ENCODE measurements at places on chromosomes 1 and 21.
A peak's percentile ranks its signal among the peaks of the same experiment; 100 is the strongest.

DNA sequence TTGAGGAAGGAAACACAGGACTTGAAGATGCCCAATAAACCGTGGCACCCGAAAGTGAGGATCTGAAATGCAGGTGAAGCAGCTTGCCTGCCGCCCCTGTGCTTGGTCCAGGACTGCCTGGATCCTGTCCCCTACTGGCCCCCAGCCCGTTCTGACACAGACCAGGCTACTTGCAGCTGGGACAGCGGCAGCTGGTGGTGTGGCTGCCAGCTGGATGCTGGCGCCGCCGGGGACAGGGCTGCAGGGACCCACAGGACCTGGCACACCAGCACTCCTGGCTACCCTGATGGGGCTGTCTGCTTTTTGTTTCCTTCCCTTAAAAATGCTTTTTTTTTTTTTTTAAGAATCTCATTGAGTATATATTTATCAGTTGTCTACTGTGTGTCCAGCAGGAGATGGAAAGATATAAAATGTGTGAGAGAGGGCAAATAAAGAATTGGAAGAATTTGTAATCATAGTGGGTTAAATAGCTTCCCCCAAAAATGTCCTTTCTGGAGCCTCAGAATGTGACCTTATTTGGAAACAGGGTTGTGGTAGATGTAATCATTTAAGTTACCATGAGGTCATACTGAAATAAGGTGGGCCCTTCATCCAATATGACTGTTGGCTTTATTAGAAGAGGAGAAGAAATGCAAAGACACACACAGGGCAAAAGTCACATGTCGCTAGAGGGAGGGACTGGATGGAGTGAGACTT lies 165.6 kb downstream of the DSCAM start:
- DNase-seq = peak; percentile 52

- no peak for DNase-seq
Measured at GRCh38 chr1:230957580-230957989, 21.1 kb downstream of the TTC13 start.

- no peak for DNase-seq
Measured at GRCh38 chr1:34650800-34651199, 104.0 kb upstream of the GJB5 start.

GRCh38 chr1:8858112-8858668 lies 20.3 kb downstream of the ENO1 start:
- DNase-seq = no peak

GRCh38 chr1:234697015-234697414 lies 87.0 kb upstream of the IRF2BP2 start:
- no peak for DNase-seq

DNA sequence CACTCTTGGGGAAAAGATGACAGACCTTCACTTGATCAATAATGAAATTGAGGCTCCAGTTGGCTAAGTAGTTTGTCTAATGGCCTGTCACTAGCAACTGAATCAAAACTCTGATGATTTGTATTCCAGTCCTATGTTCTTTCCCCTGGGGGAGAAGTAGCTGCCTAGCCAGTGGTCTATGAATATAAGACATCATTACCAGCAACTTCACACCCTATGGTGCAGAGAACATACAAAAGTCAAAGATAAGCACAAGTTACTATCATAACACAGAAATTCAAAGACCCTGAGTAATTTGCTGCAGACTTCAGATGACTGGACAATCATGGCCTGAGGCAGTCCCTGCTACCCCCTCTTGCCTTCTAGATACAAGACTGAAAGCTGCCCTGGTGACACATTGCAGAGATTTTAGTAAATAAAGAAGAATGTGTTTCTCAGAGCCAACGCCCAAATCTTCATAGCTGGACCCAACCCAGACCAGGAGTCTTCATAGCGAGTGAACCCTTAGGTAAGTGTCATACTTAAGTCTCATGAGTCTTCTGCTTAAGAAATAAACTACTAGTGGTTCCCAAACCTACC lies 993 bp downstream of the PDZK1 start:
- DNase-seq = no peak

DNA sequence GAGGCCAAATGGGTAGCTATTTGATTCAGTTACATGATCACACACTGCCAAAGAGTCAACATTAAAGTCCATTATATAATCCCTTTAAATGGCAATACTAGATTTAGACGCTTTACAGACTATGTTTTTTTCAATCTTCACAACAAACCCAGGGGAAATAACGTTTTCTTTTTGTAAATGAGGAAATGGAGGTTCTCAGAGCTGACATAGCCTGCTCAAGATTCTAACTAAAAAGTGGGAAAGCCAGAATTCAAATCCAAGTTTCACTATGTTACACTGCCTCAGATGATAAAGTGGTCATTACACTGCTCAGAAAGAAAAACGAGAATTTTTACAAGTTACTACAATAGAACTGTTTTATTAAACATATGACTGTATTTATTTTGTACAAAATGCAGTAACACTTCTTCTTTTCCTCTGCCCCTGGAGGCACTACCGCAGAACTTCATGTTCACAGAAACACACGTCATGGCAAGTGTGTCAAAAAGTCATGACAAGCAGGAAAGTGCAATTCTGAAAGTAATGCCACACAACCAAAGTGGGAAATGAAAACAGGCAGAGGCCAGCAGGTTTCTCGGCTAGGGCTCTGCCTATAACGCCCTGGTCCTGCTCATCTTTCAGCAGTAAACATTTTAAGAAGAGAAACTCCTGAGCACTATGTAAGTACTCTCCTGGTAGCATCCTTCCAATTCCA lies 19.0 kb downstream of the THEMIS2 start:
- DNase-seq = no peak

- no peak for DNase-seq
Measured at GRCh38 chr1:11286735-11287410, 13.9 kb downstream of the UBIAD1 start.

- no peak for DNase-seq
Measured at GRCh38 chr1:12075195-12076114, 12.4 kb downstream of the TNFRSF8 start.

GRCh38 chr1:150976879-150977694 lies 2.5 kb upstream of the CERS2 start:
- no peak for DNase-seq

- DNase-seq = peak; percentile 49
Measured at GRCh38 chr1:161198897-161199431, at the start of gene ADAMTS4. ADAMTS4 (minus strand) TSS chr1:161199054; CDS start chr1:161198627, 427 bp downstream.

DNA sequence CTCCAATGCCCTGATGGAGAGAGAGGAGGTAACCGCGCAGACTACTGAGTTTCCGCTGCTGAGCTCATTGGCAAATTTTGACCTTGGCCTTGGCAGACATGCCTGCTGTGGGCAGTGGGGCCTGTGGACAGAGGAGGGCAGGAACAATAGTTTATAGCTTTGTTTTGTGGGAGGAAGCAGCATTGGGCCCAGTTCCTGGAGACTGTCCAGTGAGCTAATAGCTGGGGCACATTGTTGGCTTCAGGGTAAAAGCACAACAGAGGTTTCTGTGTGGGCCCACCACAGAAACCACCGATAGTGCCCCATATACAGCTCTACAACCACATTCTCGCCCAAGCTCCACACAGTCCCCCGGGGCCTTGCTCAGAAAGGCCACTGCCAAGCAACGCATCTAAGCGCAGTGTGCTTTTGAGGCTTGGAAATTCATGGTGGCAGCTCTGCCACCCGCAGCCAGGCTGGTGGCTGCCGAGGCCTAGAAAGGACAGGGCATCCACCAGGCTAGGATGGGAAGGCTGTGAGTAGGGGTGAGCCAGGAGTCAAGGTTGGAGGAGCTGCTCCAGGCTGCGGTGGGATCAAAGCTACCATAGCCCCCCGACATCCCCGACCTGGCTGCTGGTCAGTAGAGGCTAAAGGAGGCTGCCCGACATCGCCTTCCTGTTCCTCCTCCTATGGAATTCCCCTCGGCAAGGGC lies 43.2 kb downstream of the NEK2 start:
- no peak for DNase-seq

- no peak for DNase-seq
Measured at GRCh38 chr1:41325801-41326200, 35.4 kb upstream of the FOXO6 start.

DNA sequence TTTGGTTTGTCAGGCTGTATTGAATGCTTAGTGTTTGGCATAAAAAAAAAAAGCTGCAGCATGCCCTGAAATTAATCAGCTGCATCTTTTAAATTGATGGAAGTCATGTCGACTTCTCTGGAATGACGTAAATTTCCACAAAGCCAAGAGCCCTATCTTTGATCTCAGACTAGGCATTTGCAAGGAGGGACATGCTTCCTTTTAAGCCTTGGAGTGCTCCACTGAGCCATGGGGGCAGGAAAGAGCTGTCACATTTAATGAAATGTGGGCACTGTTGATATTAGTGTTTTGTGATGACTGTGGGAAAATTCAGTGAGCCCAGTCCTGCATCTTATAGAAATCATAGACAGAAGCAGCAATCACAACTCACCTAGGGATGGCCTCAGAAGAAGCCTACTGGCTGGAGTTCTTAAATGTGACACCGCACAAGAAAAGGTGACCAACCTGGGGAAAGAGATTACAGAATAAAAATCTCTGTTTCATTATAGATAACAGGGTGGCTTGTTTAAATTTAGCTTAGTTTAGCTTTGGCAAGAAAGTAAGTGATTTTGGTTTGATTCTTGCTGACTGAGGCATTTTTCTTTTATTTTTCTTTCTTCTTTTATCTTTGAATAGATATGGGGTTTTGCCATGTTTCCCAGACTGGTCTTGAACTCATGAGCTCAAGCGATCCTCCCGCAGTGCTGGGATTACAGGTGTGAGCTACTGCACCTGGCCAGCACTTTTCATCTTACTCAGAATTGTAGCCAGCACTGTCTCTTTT lies 188.2 kb downstream of the HHAT start:
- DNase-seq = no peak

- no peak for DNase-seq
Measured at GRCh38 chr1:30195424-30196134, 527.8 kb downstream of the MATN1 start.

DNA sequence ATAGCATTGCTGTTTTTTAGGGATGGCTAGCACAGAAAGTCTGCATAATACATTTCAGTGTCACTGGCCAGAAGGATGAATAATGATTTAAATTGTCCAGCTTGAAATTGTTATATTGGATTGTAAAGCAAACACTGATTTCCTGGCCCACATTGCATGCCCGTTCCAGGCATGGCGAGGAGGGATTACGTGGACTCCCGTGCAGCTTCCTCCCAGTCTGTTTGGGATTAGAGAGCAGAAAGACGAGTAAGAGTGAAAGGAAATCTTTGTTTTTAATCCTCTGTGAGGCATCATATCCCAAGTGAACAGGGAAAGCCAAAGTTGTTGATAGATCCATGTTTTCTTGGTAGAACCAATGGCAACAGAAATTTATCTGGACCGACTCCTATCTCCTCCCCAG lies 8.4 kb downstream of the TRIM58 start:
- DNase-seq = no peak

GRCh38 chr1:3896396-3897000 lies 3.6 kb downstream of the C1orf174 start:
- no peak for DNase-seq

DNA sequence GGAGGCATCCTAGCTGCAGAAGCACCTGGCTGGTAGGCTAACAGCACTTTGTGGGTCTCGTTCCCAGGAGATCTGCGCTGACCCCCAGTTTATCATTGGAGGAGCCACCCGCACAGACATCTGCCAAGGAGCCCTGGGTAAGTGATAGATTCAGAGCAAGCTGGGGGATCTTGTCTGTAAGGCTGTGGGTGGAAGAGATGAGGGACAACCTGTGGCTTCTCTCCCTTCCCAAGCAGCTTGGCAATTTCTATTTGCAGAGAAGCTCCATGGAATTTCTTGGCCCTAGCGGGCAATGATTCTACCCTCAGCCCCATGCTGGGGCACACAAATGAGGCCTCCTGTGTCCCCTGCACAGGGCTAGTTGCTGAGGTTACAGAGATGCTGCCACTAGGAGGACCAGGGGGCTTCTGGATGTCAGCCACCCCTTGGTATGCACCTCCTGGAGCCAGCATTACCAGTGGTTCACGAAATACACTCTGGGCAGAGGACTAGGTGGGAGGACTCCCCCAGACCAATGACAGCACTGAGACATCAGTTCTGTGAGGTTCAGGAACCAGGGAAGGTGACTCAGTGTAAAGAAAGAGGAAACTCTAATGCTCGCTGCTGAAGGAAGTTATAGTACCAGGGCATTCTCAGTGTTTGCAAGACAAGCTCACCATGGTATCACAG lies 5.5 kb downstream of the CAPN2 start:
- DNase-seq = no peak

DNA sequence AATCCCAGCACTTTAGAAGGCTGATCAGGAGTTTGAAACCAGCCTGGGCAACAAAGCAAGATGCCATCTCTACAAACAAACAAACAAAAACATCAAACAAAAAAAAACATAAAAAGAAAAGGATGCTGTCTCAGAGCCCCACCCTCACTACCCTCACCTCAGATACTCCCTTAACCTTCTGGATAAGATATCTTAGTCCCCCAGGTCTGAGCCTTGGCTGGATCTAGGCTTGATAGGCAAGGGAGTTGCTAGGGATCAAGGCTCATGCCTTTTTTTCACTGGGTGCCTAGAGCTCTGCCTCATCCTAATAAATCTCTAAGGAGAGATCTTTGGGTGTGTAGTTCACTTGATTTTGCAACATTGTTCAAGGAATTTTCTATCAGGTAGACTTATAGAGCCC lies 7.4 kb downstream of the HDAC1 start:
- no peak for DNase-seq

- no peak for DNase-seq
Measured at GRCh38 chr1:160885042-160885441, at the start of gene ITLN1. ITLN1 (minus strand) TSS chr1:160885180; CDS start chr1:160884877, 303 bp downstream.

DNA sequence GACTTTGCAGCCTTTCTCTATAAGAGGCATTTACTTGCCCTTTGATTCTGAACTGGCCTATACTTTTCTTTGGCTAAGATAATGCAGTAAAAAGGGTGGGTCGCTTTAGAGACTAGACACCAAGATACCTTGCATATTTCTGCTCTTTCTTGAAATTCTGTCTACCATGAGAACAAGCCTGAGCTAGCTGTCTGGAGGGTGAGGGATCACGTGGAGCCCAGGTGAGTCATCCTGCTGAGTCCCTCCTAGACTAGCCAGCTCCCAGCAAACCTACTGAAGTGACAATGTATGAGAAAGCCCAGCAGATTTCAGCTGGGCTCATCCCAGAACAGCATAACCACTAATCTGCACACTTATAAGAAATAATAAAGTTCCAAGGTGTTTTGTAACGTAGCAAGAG lies 408.0 kb upstream of the KAZN start:
- no peak for DNase-seq

- DNase-seq = no peak
Measured at GRCh38 chr1:233805786-233806185, 98.7 kb upstream of the SLC35F3 start.

GRCh38 chr1:198830412-198830811 lies 191.6 kb downstream of the PTPRC start:
- DNase-seq = no peak

DNA sequence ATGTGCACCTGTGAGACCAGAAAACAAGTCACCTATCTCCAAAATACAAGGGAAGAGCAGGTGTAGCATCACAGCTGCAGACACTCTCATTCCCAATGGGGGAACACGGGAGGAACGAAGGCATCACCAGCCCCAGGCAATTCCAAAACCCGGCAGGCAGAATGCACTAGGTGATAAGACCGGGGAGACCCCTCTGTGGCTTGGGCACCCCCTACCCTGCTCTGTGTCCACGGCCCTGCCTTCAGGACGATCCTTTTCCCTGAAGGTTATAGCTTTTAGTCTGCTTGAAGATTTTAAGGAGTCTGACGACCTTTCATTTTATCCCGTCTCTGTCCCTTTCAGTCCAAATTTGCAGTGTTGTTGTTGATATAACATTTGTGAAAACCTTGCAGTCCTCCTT lies 19.2 kb downstream of the TRPM2 start:
- no peak for DNase-seq
